ENCODE measurements at places on chromosomes 2 and 18. TPM values are rescaled to one million over a fixed set of nuclear protein-coding genes. Genes with fewer than 3 reads are reported as not detected.

DNA sequence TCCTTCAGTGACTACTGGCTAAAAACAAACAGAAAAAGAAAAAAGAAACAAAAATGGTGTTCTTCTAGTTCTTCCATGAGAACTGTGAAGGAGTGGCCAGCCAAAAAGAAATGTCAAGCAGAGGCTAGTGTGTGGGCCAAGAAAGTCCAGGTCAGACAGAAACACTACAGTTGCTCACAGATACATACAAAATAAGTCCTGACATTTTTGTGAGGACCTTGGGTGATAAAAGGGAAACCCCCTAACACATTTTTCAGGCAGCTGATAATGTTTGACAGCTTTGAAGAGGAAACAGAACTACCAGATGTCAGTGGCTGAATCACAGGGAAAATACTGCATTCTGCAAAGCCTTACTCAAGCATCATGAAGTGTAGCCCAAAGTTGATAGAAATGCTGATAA is 28.1 kb downstream of the ARHGAP25 start:
- no peak for DNase-seq

- peak; percentile 63 for DNase-seq
These were observed 47.1 kb upstream of the REL start for GRCh38 chr2:60834270-60834717.

CDH7 gene
- not detected for total RNA-seq

SPP2 gene
- total RNA-seq, result 0.37 TPM

ACSL3 gene
- 70.1 TPM for total RNA-seq

Measured in GM12878 (cell line).